ENCODE measurements at places on chromosomes 13 and 19.
A peak's percentile ranks its signal among the peaks of the same experiment; 100 is the strongest.

GRCh38 chr19:10872546-10873107 is 1.3 kb downstream of the CARM1 start:
- ATAC-seq = no peak

GRCh38 chr13:100673376-100673712 is 1.3 kb downstream of the TMTC4 start:
- no peak for ATAC-seq

DNA sequence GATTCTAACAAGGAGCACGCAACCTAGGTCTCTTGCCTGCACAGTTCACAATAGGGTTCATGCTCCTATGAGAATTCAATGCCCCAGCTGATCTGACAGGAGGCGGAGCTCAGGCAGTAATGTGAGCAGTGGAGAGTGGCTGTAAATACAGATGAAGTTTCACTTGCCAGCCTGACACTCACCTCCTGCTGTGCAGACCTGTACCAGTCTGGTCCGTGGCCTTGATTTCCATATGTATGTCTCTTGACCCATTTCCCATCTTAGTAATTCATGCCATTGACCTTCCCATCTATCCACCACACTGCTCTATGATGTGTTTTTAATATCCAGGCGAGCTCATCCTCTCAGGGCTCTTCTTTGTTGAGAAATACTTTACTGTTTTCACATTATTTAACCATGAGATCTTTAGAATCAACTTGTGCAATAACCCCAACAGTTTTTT is 95.2 kb downstream of the LRCH1 start:
- no peak for ATAC-seq

DNA sequence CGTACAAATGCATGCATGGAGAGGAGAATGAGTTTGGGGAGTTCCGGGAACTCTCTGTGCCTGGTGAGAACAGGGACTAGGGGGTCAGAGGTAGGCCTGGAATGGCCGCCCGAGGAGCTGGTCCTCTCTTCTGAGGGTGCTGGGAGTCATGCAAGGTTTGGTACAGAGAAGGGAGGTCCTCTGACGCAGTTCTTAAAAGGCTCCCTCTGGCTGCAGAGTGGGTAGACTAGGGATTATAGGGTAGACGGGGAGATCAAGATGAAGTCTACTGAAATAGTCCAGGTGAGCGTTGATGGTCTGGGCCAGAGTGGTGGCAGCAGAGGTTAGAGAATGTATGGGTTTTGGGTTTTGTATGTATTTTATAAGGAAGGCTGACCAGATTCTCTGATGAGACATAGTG is 796 bp downstream of the ZNF304 start:
- ATAC-seq = no peak

- no peak for ATAC-seq
These were observed 191.3 kb downstream of the STK24 start for GRCh38 chr13:98385606-98386005.

DNA sequence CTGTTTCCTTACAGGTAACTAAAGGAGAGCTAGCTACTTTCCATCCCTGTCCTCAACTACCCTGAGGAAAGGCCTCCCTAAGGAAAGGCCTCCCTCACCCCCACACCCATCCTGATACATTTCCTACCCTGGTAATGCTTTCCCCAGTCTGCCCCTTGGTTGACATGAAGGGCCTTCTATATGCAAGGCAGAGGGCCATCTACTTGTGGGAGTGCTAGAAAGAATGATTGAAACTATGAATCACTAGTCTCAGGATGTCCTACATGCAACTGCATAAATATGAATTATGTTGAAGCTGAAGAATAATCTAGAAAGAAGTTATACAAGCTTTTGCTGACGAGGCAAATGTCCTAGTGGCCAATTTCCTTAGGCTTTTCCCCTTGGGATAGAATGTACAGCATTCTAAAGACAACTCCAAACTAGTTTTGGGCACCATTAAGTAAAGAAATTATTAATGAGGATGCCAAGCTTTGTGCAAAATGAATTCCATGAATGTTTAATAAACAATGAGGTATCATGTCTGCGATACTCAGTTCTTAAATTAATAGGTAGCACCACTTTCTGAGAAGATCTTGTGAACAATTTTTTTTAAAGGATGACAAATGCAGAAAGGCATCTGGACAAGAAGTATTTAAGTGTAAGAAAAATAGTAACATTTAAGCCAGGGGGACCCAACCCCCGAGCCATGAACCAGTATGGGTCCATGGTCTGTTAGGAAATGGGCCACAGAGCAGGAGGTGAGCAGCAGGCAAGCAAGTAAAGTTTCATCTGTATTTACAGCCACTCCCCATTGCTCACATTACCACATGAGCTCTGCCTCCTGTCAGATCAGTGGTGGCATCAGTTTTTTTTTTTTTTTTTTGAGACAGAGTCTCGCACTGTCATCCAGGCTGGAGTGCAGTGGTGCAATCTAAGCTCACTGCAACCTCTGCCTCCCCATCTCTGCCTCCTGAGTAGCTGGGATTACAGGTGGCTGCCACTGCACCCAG is 223.0 kb downstream of the LHFPL6 start:
- ATAC-seq = no peak

GRCh38 chr13:42110410-42111155 is 62.1 kb downstream of the DGKH start:
- peak; percentile 51 for ATAC-seq

GRCh38 chr13:33815011-33815550 is 2.9 kb upstream of the RFC3 start:
- ATAC-seq = no peak

DNA sequence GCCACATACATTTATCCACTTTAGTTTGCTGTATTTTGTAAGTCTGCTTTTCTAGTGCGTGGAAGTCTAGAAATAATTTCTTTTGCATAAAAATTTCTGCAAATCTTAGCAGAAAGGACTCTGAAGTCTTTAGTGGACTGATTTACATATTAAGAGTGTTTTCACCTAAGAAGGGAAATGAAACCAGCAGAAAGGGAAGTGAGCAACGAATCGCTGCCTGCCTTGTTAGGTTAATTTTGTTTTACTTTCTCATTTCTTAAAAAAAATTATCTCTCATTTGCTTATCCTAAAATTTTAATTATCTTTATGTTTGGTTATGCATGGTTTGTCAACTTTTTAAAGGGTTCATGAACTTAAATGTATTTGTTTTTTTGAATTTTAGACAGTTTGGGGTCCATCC is 767 bp upstream of the GPR18 start:
- ATAC-seq = peak; percentile 63

DNA sequence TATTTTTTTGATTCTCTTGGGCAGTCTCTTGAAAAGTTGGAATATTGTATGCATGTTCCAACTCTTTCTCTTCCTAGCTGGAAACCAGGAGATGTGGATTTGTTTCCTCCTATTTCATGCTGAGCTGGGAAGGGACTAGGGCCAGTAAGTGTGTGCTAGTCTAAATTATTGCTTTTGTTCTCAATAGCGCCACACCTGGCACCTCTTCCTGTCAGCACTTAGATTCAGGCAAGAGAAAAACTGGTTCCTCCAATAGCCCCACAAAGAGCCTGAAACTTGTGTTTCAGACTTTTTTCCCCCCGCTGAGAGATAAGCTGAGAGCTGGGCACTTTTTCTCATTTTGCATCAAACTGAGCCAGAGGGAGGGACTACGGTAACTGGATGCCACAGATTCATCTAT is 353.4 kb downstream of the OLFM4 start:
- no peak for ATAC-seq

DNA sequence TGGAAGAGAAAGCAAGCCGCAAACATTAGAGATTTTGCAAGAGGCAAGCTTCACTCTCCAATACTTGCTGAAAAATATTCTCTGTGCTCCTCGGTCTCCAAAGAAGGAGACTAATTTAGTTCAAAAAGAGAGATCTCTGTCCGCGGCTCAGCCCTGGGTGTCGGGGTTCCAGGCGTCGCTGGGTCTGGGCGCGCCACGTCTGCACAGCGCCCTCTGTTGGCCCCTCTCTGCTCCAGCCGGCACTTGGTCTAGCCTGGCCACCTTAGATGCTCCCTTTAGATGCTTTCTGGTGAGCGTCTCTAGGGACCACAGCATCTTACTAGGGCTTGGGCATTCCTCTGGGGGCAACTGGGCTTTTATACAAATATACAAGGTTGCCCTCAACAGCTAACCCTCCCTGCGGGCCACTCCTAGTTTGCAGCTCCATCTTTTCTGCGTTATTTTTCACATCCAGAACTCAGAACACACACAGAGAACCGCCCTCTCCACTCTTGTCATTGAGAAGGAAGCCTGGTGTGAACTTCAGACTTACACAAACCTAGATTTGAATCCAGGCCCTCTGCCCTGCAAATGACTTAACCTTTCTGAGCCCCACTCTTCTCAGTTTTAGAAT is 78.3 kb downstream of the CYSLTR2 start:
- peak; percentile 63 for ATAC-seq

DNA sequence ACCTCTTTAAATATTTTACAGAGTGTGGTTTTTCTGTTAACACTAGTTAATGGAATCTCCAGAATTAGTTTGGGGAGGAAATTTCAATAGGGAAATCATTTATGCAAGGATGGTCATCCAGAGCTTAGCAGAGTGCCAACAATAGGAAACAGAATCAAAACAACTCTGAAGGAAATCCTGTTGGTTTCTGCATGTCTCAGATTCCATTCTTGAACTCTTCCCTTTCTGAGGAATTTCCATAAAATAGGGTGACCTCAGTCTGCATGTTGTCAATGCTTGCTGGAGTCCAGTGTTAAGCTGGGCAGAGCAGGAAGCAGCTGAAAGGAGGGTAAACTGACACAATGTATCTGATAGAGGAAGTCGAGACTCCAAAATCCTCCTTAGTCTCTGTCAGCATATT is 16.9 kb downstream of the CBY2 start:
- ATAC-seq = no peak

- no peak for ATAC-seq
These were observed 620.1 kb downstream of the OLFM4 start for GRCh38 chr13:53648673-53649072.

- ATAC-seq = no peak
These were observed 1.4 kb downstream of the UPF1 start for GRCh38 chr19:18833141-18833476.

DNA sequence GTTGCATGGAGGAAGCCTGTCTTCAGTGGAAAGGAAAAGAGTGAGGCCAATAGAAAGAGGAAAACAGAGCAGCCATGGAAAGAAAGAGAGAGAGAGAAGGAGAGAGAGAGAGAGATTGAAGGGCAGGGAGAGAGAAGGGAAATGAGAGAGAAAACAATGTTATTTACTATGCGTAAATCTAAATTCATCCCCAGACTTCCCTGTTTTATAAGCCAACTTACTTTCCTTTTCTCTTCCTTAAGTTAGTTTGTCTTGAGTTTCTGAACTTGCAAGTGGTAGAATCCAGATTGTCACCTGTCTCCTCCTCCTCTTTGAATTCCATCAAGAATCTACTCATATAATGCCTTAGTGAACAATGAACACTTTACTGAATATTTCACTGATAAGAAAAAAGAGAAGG is 16.8 kb upstream of the RCBTB2 start:
- ATAC-seq = no peak

- ATAC-seq = peak; percentile 70
These were observed 11.9 kb upstream of the FOSB start for GRCh38 chr19:45455707-45456499.

GRCh38 chr19:51410950-51411748 is 6.3 kb downstream of the SIGLEC10 start:
- ATAC-seq = no peak

- no peak for ATAC-seq
These were observed 261.9 kb downstream of the KCNRG start for GRCh38 chr13:50277127-50277526.

- no peak for ATAC-seq
These were observed 1185.7 kb upstream of the SLC10A2 start for GRCh38 chr13:104251931-104252330.

DNA sequence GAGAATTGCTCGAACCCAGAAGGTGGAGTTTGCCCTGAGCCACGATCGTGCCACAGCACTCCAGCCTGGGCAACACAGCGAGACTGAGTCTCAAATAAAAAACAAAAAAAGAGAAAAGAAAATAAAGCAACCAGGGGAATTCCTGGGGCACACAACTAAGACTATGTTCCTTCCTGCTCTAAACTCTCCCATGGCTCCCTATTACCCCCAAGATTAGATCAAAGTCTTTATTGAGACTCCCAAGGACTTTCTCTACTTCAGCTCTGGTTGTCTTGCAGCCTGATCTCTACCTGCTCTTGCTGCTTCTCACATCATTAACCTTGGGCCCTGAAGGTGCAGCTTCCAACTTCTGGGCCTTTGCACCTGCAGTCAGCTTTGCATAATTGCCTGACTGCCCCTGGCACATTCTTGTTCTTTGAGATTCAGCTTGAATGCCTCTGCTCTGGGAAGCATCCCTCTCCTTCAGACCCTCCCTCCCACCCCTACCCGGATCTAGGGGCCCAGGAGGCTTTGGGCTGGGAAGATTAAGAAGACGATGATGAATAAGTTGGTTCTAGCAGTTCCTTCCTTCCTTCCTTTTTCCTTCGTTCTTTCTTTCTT is 16.8 kb upstream of the CERS4 start:
- no peak for ATAC-seq

- ATAC-seq = no peak
These were observed 1556.6 kb upstream of the PRR20A start for GRCh38 chr13:55583953-55584593.

- ATAC-seq = no peak
These were observed 13.5 kb downstream of the BRSK1 start for GRCh38 chr19:55297267-55297666.

- ATAC-seq = no peak
These were observed 1.5 kb downstream of the RNF6 start for GRCh38 chr13:26220575-26220974.

DNA sequence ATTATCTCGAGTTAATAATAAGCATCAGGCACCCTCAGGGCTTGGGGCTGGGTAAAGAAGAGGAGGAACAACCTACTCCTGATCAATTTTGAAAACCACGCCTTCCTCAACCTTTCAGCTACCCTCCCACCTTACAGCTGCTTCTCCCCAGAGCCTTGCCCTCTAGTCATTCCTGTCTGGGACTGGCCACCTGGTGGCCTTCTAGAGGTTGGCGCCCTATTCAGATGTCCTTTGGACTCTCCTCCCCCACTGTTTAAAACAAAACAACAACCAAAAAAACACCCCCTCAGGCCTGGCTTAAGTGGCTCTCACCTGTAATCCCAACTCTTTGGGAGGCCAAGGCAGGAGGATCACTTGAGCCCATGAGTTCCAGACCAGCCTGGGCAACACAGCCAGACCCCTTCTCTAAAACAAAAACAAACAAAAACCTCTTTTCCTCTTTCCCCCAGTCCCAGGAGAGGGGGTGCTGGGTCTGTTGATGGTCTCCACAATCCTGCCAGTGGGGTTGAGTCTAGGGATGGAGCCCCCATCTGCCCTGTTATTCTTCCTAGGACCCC is 62.3 kb downstream of the CCDC70 start:
- peak; percentile 55 for ATAC-seq

GRCh38 chr19:7859831-7860713 is 14.1 kb downstream of the PRR36 start:
- ATAC-seq = no peak
